NCI-H1105 (cell line): ENCODE measurements at places on chromosomes 12 and 14.

- no peak for DNase-seq
Measured at GRCh38 chr14:22671622-22672021, 27.5 kb upstream of the OR6J1 start.

- no peak for DNase-seq
Measured at GRCh38 chr12:93668919-93669418, 8.2 kb upstream of the CRADD start.

- no peak for DNase-seq
Measured at GRCh38 chr14:96287856-96288255, 31.8 kb downstream of the BDKRB1 start.

DNA sequence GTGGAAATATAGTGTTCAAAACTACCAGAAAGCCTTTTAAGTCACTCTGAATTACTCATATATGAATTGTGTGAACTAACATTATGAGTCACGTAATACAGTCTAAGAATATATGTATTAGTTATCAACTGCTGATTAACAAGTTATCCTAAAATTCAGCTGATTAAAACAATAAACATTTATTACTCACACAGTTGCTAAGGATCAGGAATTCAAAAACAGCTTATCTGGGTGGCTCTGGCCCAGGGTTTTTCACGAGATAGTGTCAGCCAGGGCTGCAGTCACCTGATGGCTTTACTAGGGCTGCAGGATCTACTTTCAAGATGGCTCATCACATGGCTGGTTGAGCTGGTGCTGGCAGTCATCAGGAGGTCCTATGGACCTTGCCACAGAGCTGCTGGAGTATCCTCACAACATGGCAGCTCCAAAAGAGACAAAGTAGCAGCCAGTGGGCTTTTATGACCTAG is 36.5 kb downstream of the CORO1C start:
- DNase-seq, result no peak

- DNase-seq, result peak; percentile 66
Measured at GRCh38 chr14:102314242-102315011, 5.1 kb upstream of the ZNF839 start.

- no peak for DNase-seq
Measured at GRCh38 chr14:75579882-75580281, 1.5 kb downstream of the FLVCR2 start.

DNA sequence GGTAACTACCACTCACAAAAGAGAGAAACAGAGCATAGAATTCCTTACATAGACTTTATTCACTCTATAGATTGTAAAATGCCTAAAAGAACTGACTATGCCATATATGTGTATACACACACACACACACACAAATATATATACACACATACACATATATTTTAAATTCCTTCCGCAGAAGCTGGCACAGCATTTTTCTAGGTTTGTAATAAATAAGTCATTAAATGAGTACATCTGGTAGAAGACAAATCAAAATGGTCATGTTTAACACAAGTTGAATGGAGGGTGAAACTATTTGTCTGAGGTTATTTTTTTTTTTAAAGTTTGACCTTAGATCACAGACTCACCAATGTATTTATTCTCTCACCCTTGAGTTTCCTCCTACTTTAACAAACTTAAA is 58.2 kb downstream of the CCER1 start:
- no peak for DNase-seq

DNA sequence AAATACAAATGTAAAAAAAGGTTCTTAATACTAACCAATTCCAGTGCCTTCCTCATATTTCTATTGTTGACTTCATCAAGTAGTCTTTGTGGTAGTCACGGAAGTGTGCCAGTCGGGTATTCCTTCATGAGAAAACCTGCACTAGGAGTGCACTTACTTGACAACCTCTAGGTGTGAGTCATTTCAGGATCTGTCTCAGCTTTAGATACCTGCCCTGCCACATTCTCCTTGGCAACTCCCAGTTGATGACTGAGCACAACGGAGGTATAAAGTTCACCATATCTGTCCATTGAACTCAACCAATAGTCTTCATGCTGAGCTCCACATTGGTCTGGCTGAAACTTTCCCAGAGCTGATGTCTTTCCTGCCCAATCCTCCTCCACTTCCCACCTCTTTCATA is 215.7 kb downstream of the SYT10 start:
- DNase-seq, result no peak

GRCh38 chr12:110927546-110927945 is 7.2 kb upstream of the MYL2 start:
- DNase-seq, result no peak

GRCh38 chr12:13126494-13126893 is 23.0 kb upstream of the GSG1 start:
- no peak for DNase-seq

DNA sequence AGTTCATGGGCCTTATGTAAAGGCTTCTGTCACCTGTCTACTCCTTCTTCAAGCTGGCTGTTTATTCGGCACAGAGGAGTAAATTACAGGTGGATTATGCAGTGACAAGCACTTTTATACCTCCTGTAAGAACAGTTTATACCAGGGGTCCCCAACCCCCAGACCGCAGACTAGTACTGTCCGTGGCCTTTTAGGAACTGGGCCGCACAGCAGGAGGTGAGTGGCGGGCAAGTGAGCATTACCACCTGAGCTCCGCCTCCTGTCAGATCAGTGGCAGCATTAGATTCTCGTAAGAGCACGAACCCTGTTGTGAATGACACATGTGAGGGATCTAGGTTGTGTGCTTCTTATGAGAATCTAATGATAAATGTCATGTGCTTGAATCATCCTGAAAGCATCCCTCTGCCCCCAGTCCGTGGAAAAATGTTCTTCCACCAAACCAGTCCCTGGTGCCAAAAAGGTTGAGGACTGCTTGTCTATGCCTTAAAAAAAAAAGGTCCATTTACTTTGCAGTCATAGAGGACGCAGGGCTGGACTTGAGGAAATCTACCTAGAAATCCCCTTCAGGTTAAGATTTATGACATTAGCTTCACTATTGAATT is 78.8 kb downstream of the ETV6 start:
- DNase-seq, result no peak

GRCh38 chr14:22715186-22715812 is 51.2 kb upstream of the OXA1L start:
- no peak for DNase-seq

DNA sequence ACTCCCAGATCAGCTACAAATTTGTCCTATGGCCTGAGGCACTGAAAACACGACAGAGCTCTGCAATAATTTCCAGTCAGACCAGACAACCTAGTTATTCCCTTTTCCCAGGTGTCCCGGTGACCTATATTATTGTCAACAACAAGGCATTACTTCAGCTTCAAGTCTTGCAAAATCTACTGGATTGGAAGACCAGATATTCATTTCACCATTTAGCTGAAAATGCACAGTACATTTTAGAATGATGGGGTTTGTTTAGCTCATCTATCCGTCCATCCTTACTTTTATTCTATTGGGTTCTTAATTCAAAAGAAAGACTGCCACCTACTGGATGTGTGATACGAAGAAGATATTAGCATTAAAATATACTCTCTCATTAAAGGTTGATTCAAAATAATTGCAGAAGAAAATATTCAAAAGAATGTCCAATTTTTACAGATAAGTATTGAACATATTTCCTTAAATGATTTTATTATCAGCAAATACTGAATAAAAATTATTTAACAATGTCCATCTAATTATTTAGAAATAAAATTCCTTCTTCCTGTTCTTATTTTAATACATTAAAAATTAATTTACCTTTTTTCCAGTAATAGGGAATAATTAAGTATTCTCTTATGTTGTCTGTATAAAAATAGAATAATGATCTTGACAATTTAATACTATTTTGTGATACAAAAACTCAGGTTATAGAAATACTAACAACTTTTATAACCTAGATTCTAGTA is 244.9 kb upstream of the LRIG3 start:
- no peak for DNase-seq

DNA sequence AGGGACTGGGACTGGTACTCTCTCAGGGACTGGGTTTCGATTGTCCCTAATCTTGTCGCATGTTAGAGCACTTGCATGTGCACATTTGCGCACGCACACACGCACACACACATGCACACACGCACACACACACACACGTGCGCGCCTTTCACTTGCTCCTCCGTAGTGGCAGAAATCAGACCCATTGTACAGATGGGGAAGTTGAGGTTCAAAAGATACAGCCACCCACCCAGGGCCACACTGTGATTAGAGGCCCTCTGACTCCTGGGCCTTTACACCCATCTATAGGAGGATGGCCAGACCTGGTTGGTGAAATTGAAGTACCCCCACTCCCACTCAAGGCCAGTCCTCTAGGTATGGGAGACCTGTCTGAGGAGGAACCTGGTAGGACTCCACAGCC is 167.8 kb upstream of the LHX5 start:
- DNase-seq, result no peak

DNA sequence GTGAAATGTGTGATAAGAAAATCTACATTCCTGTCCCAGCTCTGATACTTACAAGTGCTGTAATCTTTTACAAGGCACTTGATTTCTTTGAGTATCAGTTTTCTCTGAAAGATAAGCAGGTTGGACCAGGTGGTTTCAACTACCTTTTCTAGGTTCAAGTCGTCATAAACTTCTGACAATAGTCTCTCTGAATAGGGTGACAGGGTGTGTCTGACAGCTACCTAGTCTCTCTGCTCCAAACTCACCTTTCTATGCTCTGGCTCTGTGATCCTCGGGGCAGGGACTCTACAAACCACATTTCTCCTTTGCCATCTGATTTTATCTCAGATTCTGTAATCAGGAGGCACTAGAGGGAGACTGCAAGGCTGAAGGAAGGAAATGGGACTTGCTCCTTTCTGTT is 137.7 kb upstream of the SYT1 start:
- DNase-seq, result no peak

DNA sequence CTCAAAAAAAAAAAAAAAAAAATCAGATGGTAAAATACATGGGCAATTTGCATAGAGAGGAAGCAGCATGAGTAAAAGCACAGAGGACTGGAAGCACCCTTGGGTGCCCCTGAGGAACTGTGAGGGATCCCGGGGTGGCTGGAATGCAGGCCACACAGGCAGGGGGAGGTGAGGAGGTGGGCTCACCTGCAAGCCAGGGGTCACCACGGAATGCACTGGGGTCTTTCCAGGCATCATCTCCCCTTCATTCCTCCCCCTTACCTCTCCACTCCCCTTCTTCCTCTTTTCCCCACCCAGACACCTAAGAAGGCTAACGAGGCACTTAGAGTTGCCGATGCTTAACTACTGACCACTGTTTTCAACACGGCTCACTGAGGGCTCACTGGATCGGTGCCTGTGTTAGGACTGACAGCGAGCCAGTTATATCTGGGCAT is 14.4 kb upstream of the HIP1R start:
- DNase-seq, result no peak

GRCh38 chr14:82537831-82538230 is 1004.2 kb upstream of the SEL1L start:
- no peak for DNase-seq
